ENCODE measurements at places on chromosomes 5 and 9. TPM values are rescaled to one million over a fixed set of nuclear protein-coding genes. Genes with fewer than 3 reads are reported as not detected.

The ARHGEF39 gene
- 2.8 TPM for polyA plus RNA-seq

The PCSK1 gene
- not detected for polyA plus RNA-seq

The APBA1 gene
- 5.1 TPM for polyA plus RNA-seq

The PDCD1LG2 gene
- polyA plus RNA-seq: 17.5 TPM

The SPAG8 gene
- polyA plus RNA-seq: 0.62 TPM

The SH3PXD2B gene
- 15.0 TPM for polyA plus RNA-seq

The TESK1 gene
- 21.0 TPM for polyA plus RNA-seq

The PCDHA12 gene
- 0.03 TPM for polyA plus RNA-seq

The MTX3 gene
- polyA plus RNA-seq: 4.0 TPM

The DEPDC1B gene
- polyA plus RNA-seq: 4.6 TPM

The NPR2 gene
- 35.7 TPM for polyA plus RNA-seq

The IL9 gene
- polyA plus RNA-seq: not detected

The SPATA31C1 gene
- not detected for polyA plus RNA-seq

The OBP2B gene
- not detected for polyA plus RNA-seq

The AJM1 gene
- 1.5 TPM for polyA plus RNA-seq

The SCGB3A2 gene
- not detected for polyA plus RNA-seq

The SOHLH1 gene
- not detected for polyA plus RNA-seq

The PCDHB7 gene
- 0.38 TPM for polyA plus RNA-seq

The SGCD gene
- 5.8 TPM for polyA plus RNA-seq

The CNTNAP3B gene
- 2.1 TPM for polyA plus RNA-seq

The SUB1 gene
- polyA plus RNA-seq: 117 TPM

The SLCO6A1 gene
- not detected for polyA plus RNA-seq

The SAXO1 gene
- not detected for polyA plus RNA-seq

The ADRA1B gene
- 1.5 TPM for polyA plus RNA-seq

Data from IMR-90 (cell line).